CD4-positive, alpha-beta T cell treated with Interleukin-1 beta for 1 hour (primary cell): ENCODE measurements at places on chromosomes 12 and 14.
A peak's percentile ranks its signal among the peaks of the same experiment; 100 is the strongest.

GRCh38 chr12:30850684-30851083 lies 75.9 kb upstream of the TSPAN11 start:
- DNase-seq: no peak

DNA sequence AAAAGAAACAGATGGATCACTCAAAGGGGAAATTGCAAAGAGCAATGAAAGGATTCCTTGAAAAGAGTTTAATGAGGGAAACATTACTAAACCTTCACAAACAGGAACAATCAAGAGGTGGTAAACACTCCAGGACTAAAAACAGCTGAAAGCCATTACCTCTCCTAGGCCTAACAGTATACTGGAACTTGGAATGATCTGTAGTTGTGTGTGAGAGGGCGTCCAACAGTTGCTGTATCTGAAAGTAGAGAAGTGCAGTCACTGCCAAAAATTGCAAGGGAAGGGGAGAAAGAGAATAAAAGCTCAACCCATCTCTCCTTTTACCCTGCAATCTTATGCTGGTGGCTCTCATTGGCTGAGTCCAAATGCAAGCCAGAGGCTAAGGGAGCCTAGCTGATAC lies 17.0 kb upstream of the MIS18BP1 start:
- no peak for DNase-seq

DNA sequence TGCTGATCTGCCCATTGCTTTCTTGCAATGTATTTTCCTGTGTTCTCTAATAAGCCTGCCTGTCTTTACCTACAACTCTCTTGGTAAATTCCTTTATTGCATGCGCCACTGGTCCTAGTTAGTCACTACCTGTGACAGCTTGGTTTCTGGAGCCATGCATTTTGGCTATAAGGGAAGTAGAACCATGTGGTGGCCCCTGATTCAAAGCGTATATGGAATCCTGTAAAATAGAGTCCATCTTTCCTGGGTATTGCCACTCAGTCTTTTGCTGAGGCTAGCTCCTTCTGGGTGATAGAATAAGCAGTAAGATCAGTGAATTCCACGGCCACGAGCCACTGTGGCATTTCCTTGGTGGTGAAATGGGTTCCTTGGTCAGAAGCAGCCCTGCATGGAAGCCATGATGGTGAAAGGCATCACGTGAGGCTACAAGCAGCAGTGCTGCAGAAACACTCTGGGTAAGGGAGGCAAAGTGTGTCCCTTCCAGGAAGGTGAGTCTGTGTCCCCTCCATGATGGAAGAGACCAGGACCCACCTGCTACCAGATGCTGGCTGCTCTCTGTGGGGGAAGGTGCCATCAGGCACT lies 19.6 kb downstream of the TNFAIP2 start:
- no peak for DNase-seq

DNA sequence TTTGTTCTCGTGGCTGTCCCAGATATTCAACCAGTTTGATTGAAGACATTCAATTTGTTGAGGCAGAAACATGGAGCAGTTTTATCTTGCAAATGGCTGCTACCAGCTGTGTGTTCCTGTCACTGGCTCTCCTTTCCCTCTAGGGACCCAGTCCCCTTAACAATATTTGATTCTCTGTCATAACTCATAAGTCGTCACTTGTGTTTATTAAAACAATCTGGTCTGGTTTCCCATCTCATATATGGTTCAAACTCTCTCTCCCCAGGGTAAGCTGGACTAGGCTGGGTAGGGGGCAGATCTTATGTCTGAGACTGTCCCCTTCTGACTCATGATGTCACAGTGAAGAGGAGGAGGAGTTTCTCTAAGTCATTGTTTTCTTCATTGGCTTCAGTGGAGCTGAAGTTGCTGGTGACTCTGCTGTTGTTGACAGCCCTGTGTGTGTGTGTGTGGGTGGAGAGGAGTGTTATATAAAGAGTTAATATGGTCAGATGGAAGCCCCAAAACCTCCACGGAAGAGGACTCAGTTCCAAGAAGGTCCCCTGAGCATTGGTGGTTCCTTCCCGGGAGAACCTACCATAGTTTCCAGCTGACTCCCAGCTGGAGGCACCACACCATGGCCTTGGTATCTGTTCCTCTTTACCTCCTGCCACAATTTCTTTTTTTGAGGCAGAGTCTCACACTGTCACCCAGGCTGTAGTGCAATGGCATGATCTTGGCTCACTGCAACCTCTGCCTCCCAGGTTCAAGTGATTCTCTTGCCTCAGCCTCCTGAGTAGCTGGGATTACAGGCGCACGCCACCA lies 16.1 kb upstream of the GNG2 start:
- DNase-seq: peak; percentile 64
